Muscle of back (tissue), 13 donors: ENCODE measurements at places on chromosomes 3 and 15.

GRCh38 chr3:100067589-100067988 is 46.7 kb downstream of the FILIP1L start:
- no peak for DNase-seq

DNA sequence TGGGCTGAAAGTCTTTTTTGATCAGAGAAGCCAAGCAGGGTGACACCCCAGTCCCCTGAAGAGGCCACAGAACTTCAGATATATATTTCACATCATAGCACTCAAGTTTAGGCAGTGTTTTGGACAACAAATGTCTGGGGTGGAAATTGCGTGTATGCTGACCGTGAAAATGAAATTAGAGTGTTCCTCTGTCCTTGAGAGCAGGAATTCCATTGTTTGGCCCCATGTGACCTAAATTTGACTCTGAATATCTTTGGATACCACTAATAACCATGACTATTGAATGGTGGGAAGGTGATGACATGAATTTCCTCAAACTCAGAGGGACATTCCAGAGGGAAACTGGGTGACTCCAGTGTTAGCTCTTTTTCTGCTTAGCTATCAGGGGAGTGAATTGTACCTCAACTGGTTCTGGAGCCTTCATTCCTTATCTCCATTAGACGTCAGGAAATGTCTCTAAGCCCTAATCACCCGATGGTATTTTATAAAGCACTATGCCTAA is 263.5 kb upstream of the RASGRP1 start:
- DNase-seq, result peak; percentile 79

- DNase-seq, result no peak
Measured at GRCh38 chr3:125148016-125148812, 64.3 kb downstream of the SLC12A8 start.

DNA sequence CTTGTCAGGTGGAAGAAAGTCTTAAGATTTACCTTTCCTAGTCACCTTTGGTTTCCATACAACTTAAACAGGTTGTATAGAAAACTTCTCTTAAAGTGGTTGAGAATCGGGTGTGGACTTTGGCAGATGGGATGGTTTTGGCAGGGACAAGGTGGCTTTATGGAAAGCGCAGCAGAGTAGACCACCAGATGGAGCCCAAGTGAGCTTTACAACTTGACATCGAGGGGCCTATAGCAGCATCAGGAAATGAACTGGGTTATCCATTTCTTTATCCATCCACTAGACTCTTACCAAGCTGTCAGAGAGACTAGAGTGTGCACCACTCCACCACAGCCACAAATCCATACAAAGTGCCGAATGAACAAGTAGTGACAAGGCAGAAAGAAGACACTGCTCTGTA is 85.3 kb upstream of the MBNL1 start:
- peak; percentile 23 for DNase-seq

DNA sequence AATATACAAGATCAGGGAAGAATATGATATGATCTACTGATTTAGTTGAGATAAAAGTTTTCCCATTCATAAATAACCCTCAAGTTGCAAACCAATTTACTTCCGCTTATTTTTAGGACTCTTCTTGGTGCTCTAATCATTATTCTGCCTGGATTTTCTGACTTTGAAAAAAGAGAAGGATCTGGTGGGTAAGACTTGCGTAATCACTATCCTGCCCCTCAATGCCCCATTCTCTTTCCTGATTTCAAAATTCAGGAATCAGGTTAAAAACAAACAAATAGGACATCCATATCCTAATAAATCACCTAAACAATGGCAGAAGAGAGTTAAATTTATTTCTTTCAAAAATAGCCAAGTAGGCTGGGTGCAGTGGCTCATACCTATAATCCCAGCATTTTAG is 127.5 kb downstream of the CLASP2 start:
- no peak for DNase-seq

- DNase-seq, result no peak
Measured at GRCh38 chr3:149655826-149656574, 1.8 kb downstream of the WWTR1 start.

DNA sequence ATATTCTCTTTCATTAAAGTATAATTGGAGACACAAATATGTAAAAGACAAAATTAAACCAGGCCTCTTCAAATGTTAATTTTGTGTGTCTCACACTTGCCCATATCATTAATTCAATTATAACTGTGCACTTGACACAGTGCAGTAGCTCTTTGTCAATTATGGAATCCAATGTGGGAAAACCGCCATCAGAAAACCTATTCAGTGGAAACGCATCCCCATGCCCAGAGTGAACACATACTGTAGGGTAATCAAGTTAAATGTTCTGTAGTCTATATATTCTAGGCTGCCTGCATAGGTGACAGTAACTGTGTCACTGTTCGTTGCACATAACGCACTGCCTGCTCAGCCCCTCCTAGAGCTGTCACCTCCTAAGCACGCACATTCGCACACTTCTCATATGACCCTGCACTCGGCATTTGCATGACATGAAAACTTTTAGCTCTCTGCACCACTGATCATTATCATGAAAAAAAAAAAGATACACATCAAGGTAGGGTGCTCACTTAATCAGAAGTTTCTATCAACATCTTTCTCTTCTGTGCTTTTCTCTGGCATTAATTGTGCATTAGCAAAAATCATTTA is 63.2 kb downstream of the MEIS2 start:
- DNase-seq, result no peak
